ENCODE measurements at places on chromosomes 7 and 10.
A peak's percentile ranks its signal among the peaks of the same experiment; 100 is the strongest.

- DNase-seq, result no peak
Observed at GRCh38 chr7:47581438-47581803, 490 bp downstream of the TNS3 start.

DNA sequence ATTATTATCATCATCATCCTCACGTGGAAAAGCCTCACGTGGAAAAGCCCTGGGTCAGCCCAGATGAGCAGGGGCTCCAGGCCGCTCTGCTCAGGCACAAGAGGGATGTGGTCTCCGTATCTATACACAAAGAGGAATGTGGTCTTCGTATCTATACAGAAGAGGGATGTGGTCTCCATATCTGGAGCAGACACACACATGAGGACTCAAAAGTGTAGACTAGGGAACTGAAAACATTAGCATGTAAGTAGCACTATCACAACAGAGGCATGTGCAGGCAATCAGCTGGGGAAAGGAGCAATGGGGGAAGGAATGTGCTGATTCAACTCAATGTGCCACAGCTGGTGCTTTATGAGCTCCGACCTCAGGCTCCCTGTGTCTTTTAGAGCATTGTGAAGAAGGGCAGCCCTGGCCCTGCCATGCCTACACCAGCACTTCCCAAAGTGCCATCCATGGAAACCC, 86.5 kb downstream of the PLXNA4 start:
- no peak for DNase-seq

- no peak for DNase-seq
Observed at GRCh38 chr7:22435105-22435504, 64.9 kb downstream of the STEAP1B start.

GRCh38 chr7:150685219-150686029, at the start of gene GIMAP2:
Gene GIMAP2, plus strand, starts transcription at chr7:150685706. Its CDS starts 1,354 bp downstream, at chr7:150687060.
- no peak for DNase-seq

GRCh38 chr7:66247380-66248078, 42.4 kb downstream of the TPST1 start:
- DNase-seq, result no peak

DNA sequence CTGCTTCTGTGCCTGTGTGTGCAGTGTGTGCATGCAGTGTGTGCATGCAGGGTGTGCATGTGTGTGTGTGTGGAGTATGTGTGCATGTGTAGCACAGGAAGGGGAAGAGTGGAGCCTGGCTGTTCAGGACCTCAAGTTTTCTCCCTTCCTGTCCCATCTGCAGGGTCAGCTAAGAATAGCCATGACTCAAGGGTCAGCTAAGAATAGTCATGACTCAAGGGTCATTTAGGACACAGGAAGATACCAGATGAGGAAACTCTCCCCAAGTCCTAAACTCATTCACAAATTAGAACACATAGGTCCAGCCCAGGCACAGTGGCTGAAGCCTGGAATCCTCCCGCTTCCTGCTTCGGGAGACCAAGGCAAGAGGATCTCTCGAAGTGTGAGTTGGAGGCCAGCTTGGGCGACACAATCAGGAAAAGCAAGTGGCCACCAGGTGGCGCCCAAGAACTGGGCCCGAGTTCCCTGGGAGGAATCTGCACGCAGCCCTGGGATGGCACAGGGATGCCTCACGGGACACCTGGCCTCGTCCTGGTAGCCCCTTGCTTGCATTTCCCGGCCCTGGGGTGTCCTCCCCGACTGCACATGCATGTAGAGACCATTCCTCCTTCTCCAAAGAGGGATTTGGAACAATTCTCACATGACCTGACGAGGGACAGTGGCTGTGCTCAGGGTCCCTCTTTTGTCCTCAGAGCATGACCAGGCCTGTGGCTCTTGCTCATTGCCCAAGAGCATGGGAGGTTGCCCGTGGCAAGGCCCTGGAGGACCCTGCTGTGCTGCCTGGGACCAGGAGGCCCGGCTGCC, 21.4 kb upstream of the VOPP1 start:
- peak; percentile 55 for DNase-seq

DNA sequence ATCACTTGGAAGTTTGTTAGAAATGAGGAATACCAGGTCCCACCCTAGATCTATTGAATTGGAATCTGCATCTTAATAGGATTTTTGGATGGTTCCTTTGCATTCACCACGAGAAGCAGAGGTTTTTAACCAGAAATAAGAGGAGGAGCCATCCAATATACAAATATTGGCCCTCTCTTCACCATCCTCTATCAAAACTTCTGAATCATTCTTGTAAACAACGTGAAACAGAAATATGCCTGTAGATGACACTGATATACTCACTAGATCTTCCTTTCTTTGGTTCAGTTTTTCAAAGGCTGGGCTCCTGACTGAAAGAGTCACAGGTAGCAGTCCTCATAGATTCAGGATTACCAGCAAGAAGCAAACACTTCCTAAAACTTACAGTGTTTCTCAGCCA, 39.5 kb downstream of the ZNF365 start:
- DNase-seq, result no peak

GRCh38 chr10:79910344-79910743, 38.6 kb downstream of the SFTPD start:
- DNase-seq, result no peak

DNA sequence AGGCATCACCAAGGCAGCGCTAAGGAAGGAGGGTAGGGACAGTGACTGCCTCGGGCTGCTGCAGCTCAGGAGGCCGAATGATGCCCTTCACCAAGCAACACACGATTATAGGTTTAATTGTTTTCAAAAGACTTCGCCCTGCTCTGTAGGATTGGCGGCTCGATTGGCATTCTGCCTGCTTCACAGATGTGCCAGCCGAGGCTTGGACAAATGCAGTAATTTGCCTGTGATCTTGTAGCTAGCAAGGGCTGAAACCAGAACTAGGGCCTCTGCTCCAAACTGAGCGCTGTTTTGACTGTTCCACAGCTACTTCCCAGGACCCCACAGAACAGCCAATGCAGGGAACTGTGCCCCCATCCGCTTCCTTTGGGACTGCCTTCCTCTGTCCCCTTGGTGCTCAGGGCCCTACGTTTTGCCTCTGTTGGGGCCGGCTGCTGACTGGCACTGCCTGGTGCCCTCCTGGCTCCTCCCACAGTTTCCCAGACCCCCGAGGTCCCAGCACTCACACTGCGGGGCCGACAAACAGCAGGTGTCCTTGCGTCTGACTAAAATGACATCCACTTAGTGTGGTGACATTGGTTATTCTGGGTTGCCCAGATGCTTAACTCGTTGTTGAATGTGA, 62.6 kb upstream of the EN2 start:
- no peak for DNase-seq

- no peak for DNase-seq
Observed at GRCh38 chr10:37934791-37935190, 41.7 kb downstream of the ZNF25 start.

DNA sequence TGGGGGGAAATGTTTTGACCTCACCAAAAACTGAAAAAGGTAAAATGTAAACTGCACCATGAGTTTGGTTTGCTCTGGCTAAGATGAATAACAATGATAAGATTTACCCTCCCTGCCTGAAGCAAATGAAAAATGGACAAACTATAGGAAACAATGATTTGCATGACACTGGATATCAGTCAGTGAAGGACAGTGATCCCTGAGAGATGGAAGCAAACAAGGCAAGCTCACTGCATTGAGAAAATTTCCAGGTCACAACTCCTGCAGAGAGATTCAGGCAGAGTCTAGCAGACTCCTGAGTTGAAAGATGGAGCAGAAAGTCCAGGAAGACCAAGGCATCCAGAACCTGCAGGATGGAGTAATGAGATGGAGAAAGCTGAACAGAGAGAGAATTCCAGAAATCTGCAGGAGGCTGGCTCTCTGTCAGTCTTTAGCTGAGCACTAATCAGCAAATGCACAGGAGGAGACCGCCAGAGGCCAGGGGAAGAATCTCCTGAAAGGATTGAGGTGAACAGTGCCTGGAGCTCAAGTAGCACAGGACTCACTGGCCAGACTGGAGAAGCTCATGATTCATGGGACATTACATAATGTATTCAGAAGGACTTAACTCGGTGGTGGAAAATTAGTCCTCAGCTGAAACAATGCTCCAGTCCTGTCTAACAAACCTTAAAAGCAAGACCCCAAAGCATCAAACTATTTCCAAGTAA, 51.2 kb upstream of the PALS2 start:
- no peak for DNase-seq

GRCh38 chr7:159056737-159057136, 87.9 kb downstream of the VIPR2 start:
- no peak for DNase-seq

DNA sequence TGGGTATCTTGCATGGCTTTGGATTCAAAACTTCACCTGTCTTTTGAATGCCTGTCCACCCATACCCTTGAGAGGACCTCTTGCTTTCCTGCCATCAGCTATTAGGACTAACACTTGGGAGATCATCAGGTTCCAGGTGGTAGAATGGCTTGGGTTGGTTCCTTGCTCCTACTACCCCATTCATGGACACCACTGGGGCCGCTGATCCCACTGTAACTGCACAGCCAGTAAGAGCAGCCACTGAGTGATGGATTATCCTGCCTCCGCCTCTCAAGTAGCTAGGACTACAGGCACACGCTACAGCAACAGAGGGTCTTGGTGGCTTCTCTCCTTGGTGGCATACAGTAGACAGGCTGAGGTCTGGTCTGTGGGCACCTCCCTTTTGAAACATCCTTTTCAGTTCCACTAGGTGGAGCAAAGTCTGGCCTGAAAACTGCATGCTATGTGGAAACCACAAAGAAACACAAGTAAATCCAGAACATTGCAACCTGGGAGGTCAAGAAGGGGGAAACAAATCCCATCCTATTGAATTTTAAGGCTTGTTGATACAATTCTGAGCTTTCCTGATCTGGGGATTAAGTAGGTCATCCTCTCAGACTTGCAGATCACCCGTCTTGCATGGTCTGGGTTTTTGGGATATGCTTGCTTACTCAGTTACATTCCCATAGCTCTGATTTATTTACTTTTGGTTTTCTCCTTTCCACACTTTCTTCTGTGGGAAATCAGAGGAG, 9.4 kb downstream of the WBP1L start:
- DNase-seq, result peak; percentile 46

DNA sequence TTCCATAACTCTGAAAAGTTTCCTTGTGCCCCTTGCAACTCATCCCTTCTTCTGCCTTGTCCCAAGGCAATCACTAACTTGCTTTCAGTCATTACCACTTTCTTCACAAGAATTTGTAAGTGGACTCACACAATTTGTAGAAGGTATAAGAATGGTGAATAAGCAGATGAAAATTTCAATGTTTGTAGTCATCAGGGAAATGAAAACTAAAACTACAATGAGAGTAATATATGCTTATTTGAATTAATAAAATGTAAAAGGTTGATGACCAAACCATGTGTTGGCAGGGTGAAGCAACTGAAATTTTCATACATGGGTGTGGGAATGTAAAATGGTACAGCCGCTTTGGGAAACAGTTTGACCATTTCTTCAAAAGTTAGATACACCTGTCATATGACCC, 79.7 kb downstream of the GNAT3 start:
- no peak for DNase-seq

DNA sequence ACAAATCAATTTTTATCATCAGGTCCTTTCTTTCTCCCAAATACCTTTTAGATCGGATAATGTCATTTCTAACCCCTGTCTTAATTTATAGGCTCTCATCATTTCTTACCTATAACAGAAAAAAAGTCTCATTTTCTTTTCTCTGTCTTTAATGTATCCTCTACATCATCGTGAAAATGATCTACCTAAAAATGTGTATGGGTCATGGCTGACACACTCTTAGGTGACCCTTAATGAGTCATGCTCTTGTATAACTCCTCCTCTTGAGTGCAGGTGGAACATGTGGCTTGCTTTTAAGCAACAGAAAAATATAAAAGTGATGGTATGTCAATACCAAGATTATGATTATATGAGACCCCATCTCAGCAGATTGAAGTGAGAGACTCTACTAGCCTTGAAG, 139.4 kb downstream of the SEMA3C start:
- no peak for DNase-seq

DNA sequence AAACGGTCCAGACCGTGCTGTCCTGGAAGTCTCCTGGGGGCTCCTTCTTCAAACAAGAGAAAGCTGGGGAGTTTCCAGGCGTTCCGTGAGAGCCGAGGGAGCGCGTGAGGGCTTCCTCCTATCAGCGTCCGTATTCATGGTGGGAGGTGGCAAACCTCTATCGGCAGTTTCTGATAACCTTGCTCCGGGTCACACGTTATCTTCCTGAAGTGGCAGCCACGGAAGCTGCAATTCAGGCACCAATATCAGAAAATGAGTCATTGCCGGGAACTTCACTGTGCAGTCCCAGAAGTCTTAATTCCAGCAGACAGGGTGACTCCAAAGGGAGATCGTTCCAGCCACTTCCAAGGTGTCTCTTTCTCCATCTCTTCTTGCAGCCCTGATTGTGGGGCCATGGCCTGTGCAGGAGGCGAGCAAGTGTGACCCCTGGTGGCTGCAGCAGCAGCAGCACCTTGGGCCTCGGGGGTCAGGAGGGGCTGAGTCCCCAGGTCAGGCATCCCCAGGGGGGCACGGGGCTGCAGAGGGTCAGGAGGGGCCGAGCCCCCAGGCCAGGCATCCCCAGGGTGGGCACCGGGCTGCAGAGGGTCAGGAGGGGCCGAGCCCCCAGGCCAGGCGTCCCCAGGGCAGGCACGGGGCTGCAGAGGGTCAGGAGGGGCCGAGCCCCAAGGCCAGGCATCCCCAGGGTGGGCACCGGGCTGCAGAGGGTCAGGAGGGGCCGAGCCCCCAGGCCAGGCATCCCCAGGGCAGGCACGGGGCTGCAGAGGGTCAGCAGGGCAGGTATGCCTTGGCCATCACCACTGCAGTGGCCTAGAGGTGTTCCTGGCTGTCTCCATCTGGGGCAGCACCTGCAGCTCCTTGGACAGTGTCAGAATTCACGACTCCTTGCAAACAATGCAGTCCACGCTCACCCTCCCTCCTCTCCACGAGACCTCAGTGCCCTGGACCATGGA, 538.7 kb downstream of the DNAJB6 start:
- DNase-seq, result peak; percentile 47

- no peak for DNase-seq
Observed at GRCh38 chr7:149016876-149017275, 11.4 kb downstream of the PDIA4 start.

GRCh38 chr7:106462914-106463482, 178.2 kb upstream of the NAMPT start:
- DNase-seq, result no peak

DNA sequence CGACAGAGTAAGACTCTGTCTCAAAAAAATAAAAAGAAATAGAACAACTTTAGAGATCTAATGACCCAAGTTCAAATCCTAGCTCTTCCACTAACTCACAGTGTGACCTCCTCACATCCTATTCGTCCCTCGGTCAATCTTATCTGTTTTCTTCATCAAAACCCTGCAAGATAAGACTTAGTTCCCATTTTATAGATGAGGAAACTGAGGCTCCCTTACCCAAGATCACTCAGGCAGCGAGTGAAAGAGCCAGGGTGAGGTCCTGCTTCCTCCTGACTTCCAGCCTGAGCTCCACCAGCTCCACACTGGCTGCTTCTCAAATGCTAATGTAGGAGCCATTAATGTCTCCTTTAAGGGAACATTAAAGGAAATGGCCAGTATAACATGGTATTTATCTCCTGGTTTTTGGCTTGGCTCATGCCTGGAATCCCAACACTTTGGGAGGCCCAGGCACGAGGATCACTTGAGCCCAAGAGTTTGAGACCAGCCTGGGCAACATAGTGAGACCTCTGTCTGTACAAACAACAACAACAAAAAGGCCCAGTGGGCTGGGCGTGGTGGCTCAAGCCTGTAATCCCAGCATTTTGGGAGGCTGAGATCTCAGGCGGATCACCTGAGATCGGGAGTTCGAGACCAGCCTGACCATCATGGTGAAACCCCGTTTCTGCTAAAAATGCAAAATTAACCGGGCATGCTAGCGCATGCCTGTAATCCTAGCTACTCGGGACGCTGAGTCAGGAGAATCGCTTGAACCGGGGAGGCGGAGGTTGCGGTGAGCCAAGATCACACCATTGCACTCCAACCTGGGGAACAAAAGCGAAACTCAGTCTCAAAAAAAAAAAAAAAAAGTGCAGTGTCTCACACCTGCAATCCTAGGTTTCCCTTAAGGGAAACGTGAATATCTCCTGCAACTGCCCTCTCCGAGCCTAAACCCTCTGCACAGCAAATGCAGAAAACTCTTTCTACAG, 3.4 kb upstream of the RHBDD2 start:
- DNase-seq, result no peak

Data from HuH-7.5 (cell line).